Activated T-helper 1 cell treated with Interleukin-2 at 50 U/mL for 16 hours (primary cell): ENCODE measurements at places on chromosomes 12 and 14.

DNA sequence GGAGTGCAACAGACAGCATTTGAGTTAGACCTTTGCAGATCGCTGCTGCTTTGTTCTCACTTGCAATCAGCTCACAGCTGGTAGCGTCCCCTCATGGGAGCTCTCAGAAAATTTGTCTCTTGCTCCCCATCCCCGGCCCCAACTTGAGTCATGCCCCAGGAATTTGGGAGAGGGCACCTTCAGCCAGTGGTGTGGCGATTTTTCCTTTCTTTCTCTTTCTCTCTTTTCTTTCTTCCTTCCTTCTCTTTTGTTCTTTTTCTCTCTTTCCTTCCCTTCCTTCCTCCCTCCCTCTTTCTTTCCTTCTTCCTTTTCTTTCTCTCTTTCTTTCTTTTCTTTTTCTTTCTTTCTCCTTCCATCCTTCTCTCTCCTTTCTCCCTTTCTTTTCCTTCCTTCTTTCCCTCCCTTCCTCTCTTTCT, 34.2 kb upstream of the MAP1LC3B2 start:
- no peak for DNase-seq

DNA sequence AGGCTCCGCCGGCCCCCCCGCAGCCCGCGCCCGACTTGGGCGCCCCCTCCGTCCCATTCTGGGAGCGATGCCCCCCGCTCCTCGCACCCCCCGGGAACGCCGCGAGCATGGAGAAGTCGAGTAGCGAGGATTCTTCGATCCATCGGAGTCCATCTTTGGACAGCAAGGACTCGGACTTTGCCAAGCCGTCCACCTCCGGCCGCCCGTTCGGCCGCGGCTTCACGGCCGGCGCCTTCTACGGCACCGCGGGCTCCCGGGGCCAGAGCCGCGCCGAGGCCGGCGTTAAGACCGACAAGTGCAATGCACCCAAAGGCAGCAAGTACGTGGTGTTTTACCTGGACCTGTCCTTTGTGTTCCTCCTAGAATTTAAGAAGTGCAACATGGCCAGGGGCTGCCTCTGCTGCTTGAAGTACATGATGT, 123.6 kb downstream of the TSPAN9 start:
- DNase-seq, result no peak

DNA sequence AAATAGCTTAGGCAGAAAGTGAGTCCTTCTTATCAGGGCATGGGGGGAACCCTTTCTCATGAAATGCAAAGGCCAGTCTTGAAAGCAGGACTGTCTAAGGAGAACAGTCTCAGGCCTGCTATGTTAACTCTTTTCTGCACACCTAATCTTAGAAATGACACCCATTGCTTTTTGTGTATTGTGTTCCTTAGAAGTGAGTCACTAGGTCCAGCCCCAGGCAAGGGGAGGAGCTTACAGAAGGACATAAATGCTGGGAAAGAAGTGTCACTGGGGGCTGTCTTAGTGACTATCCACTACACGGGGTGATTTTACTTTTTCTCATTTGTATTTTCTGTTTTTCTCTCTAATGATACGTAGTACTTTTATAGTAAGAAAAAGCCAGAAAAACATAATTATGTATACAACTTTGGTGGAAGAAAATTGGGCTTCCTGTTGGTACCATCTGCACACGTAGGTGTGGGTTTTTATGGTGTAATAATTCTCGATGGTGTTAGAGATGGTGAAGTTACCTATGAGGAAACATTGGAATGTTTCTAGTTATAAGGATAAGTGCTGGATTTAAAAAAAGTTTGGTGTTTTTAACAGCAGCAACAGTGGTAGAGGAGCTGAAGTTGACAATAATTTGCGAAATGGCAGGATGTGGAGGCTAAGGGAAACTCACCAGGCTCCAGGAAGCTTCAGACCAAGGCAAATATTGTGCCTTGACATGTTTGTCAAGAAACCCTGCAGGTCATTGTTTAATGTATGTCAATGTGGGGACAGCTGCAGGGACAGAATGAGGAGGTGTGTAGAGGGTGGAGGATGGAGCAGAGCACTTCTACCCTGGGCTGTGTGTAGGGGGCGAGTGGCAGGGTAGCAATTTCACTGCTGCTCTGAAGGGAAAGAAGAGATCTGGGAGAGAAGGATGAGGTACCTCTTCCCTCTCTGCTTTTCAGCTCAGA, 214.9 kb downstream of the KTN1 start:
- no peak for DNase-seq

DNA sequence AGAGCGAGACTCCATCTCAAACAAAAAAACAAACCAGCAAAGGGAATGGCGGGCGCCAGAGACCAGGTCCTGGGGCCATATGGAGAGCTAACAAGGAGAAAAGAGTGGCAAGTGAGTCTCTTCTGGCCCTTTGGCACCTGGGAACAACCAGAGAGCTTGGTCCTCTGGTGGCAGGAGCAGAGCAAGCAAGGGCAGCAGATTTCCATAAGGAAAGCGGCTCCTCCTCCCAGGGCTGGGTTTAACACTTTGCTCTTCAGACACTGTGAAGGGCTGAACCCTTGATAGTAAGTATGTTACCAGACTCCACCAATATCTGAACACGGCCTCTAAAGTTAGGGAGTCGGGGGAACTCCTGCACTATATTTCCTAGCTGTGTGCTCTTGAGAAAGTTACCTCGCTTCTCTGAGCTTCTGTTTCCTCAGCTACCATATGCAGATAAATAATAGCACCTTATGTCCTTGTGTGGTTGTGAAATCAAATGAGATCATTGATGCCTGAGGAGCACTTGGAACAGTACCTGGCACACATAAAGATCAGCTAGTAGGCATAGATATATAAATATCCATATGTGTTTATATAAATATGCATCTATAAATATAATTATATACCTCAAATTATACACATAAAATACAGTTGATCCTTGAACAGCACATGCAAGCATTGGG, 33.4 kb upstream of the PLEKHG6 start:
- DNase-seq, result no peak

DNA sequence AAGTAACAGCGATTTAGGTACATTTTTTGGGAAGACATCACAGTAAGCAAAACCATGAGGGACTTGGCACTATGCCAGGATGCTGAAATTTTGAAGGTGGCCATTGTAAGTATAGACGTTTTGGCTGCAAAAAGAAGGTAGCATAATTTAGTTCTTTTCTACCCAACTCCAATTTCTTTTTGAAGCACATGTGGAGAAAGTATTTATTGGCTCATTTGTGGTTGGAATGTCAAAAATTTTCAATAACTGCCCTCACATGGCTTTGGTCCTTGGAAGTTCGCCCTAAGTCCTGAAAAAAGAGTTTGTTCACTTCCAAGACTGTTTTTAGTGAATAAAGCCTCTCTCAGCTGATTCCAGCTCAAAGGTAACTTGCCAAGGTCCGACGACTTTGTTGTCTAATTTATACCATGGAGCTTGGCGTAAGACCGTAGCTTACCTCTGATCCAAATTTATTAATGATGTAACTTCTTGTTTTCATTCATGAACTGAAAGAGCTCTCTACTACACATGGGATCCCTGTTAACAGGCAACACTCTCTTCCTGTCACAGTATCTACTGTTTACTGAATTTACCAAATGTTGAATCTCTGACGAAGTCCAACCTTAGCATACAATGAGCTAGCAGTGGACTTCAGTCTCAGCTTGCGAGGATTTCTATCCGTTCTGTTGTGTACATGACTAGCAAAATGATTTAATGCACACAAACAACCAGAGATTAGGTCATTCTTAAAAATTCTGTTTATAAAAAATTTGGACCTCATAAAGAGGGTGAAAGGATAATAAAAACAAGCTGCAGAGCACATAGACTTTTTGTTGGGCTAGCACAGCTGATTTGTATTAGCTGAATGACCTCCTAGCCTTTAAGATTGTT, 49.0 kb downstream of the MSRB3 start:
- DNase-seq, result no peak

- DNase-seq, result no peak
Measured at GRCh38 chr12:122961531-122962329, 4.5 kb downstream of the ABCB9 start.

GRCh38 chr12:24505366-24506015, 443.4 kb downstream of the BCAT1 start:
- no peak for DNase-seq

- DNase-seq, result no peak
Measured at GRCh38 chr12:89156862-89157262, 195.4 kb downstream of the DUSP6 start.

- DNase-seq, result no peak
Measured at GRCh38 chr12:41367726-41368405, 179.7 kb downstream of the PDZRN4 start.

GRCh38 chr12:105227879-105228278, 8.1 kb downstream of the APPL2 start:
- no peak for DNase-seq

DNA sequence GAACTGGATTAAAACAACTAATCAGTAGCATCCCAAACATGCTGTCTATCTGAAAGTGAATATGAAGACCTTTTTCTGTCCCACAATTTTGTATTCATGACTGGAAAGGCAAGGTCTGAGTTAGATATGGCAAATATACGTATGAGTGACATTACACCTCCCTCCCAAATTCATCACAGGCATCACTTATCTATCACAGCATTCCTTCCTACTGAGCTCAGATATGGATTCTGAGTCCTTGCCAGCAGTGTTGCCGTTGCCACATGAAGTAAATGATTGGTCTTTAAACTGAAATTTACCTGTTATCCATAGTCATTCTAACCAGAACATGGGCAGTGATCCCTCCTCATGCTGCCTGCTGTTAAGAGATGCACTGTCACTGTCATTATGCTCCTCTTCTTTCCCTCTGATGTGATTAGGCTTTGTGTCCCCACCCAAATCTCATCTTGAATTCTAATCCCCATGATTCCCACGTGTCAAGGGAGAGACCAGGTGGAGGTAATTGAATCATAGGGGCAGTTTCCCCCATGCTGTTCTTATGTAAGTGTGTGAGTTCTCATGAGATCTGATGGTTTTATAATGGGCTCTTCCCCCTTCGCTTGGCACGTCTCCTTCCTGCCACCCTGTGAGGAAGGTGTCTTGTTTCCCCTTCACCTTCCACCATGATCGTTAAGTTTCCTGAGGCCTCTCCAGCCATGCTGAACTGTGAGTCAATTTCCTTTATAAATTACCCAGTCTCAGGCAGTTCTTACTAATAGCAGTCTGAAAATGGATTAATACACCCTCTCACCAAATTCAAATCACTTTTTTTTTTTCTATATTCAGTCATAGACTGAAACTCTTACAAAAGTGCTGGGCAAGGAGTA, 288.4 kb downstream of the NUAK1 start:
- no peak for DNase-seq

DNA sequence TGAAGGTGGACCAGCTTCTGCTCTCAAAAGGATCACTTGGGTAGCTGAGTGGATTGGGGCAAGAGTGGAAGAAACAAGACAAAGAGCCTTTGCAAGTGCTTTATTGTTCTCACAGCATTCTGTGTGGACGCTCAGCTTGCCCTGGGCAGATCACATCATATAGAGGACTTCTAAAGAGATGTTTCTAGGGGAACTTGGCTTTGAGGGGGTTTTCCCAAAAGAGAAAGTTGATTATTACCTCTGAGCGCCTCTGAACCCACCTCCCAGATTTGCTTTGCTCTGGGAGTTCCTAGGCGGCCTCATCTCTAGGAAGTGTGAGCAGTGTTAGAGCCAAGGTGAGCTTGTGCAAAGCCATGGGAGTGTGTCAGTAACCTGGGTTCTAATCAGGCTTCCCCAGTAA, 81.7 kb downstream of the RIN3 start:
- no peak for DNase-seq

DNA sequence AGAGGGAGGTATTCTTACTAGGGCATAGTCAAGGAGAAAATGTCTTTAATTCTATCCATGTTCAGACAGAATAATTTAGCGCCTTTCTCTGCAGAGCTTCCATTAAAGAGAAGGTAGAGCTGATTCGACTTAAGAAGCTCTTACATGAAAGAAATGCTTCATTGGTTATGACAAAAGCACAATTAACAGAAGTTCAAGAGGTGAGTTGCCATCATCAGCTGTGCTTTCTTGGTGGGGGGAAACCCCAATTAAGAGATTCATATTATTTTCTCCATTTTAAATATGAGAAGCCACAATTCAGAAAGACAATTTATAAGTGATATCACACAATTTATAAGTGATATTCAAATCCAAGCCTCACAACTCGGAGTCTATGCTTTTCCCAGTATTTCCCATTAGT, 27.8 kb downstream of the RPGRIP1 start:
- no peak for DNase-seq

- DNase-seq, result peak; percentile 51
Measured at GRCh38 chr12:52082988-52083637, 3.6 kb downstream of the SMIM41 start.

DNA sequence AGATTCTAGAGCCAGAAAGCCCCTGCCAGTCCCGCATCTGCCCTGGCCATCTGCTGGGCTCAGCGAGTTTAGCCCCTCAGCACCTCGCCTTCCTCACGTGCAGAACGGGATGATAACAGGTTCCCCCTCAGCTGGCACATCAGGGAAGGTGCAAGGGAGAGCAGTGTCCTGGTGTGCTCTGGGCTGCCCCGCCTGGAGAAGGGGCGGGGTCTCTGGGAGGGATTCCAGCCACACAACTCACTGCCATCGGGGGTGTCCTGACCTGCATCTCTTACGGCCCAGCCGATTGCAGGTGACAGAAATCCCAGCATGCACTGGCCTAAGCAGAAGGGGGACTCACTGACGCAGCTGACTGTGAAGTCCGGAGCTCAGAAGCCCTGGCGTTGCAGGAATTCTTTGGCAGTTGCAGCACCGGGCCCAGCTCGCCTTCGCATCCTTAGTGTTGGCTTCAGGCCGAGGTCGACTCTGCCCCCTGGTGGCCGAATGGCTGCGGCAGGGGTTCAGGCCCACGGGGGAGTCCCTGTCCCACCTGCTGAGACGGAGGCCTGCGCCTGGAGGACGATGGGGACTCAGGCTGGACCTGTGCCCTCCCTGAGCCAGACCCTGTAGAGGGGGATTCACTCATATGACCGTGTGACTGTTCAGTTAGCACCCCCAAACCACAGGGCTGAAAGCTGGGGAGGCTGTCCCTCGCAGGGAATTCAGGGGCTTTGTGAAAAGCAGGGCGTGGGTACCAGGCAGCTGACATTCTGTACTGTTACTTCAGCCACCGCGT, 178.6 kb downstream of the ADGRD1 start:
- peak; percentile 52 for DNase-seq

- DNase-seq, result no peak
Measured at GRCh38 chr14:100660498-100660881, 66.2 kb upstream of the DLK1 start.
